Liver (tissue), 10 donors: ENCODE measurements at places on chromosomes 7 and 10. TPM values are rescaled to one million over a fixed set of nuclear protein-coding genes. Genes with fewer than 3 reads are reported as not detected.

The MEIG1 gene
- 0.33 TPM for total RNA-seq

DNA sequence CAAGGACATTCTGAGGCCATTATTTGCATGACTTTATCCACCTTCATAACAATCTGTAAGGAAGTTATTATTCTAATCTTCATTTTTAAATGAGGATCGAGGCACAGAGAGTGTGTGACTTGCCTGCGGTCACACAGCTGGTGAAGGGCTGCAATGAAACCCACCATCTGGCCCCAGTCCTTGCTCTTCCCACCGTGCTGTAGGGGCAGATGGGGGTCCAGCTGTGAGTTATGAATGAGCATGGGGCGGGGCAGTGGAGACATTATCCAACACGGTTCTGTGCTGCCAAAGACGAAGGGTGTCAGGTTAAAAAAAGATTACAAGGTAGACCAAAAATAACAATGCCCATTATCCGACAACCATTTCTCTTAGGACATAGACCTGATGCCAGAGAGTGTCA is 417.5 kb upstream of the MGMT start:
- no peaks in the 10 kb centered on the region for H3K4me1 ChIP-seq
- H3K36me3 ChIP-seq: no peaks in the 10 kb centered on the region
- no peak overlapping the region for H3K27ac ChIP-seq
- no peak for DNase-seq
- no peaks in the 10 kb centered on the region for H3K27me3 ChIP-seq

The ERV3-1 gene
- 3.8 TPM for total RNA-seq

The PTN gene
- total RNA-seq: 4.8 TPM

DNA sequence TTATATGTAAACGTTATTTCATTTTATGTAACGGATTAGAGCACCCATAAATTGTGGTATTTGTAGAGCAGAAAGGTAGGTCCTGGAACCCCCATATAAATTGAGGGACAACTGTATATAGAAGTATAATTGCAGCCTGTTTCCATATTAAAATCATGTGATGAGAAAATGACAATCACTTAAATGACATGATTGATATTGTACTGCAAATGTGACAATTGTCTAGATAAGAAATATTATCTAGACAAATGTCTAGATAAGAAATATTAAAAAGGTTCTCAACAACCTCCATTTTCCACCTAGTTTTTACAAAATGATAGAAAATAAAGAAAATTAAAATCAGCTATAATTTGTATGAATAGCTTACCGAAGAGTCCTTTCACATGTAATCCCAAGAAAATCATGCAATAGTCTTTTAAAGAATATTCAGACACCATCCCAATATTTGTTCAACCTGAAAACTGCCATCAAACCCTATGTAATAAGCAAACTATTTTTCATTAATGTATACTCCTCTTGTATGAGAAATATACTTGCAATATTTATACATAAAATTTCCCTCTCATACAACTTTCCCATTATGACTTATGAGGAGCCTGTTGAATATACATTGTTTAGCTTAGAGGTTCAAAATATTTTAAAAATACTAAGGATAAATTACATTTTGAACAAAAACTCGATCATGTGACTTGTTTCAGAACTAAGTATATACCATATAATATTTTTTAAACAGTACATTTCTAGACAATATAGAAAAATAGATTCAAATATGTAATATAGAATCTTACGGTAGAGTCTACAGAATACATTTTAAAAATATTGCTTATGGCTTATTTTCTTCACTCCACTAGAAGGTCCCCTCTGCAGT is 153.2 kb downstream of the CRPPA start:
- no peaks in the 10 kb centered on the region for H3K27me3 ChIP-seq
- DNase-seq: no peak
- H3K4me1 ChIP-seq: peaks cover 6% of the 10 kb centered on the region
- no peak overlapping the region for H3K4me3 ChIP-seq

DNA sequence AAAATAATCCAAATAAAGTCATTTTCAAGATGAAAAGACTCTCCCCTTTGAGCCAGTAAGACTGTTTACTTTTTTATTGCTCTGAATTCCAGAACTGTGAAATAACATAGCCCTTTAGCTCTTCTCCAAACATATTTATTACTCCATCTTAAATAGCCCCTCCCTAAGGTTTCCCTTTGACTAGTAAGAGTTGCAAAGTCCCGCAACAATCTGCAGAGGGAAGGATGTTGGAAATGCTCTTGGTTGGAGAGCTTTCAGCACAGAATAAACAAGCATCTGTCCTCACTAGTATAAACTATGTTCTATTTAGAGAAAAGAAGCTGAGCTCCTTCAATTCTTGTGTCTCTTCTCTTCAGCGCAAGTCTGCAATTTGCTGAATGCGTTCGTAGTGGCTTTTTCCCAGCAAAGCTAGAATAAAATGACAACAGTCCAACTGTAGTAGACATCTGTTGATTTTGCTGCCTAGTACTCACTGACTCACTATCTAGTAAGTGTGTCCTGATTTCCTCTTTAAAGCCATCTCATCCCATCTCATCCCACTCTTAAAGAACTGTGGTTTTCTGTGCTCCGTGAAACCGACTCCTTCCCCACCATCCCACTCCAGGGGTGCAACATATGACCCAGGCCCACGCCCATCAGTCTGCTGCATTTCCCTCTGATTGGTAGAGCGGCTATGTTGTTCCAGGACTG is 104.0 kb downstream of the FAM107B start:
- H3K4me1 ChIP-seq: peaks cover 13% of the 10 kb centered on the region
- H3K27ac ChIP-seq: no peak overlapping the region

DNA sequence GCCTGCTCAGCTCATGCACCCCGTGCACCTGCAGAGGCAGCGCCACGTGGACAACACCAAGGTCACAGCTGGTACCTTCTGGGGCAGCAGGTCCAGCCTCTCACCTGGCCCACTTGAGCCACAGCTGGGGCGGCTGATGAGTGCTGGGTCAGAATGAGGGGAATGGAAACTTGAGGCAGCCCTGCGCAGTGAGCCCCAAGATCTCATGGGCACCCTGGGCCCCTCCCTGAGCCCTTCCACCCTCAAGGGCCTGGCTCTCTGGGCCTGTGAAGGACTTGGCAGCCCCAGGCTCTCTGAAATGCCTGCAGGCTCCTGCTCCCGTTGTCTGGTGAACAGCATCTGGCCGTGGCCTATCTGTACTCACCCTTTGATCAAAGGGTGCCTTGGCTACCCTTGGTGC is 112.7 kb downstream of the TCERG1L start:
- no peak for DNase-seq
- no peaks in the 10 kb centered on the region for H3K36me3 ChIP-seq
- no peaks in the 10 kb centered on the region for H3K4me1 ChIP-seq
- no peak overlapping the region for H3K4me3 ChIP-seq
- no peak overlapping the region for H3K27ac ChIP-seq

The TIAL1 gene
- 25.7 TPM for total RNA-seq

- H3K4me1 ChIP-seq: peaks cover 33% of the 10 kb centered on the region
- H3K27ac ChIP-seq: peak overlapping the region; percentile 75
- H3K4me3 ChIP-seq: no peak overlapping the region
- H3K36me3 ChIP-seq: no peaks in the 10 kb centered on the region
These were observed 42.4 kb downstream of the TNS3 start for GRCh38 chr7:47539398-47540052.

GRCh38 chr10:75531571-75532031 is 100.2 kb downstream of the LRMDA start:
- H3K27ac ChIP-seq: no peak overlapping the region
- DNase-seq: no peak
- no peak overlapping the region for H3K4me3 ChIP-seq
- H3K27me3 ChIP-seq: no peaks in the 10 kb centered on the region

The PITX3 gene
- not detected for total RNA-seq

DNA sequence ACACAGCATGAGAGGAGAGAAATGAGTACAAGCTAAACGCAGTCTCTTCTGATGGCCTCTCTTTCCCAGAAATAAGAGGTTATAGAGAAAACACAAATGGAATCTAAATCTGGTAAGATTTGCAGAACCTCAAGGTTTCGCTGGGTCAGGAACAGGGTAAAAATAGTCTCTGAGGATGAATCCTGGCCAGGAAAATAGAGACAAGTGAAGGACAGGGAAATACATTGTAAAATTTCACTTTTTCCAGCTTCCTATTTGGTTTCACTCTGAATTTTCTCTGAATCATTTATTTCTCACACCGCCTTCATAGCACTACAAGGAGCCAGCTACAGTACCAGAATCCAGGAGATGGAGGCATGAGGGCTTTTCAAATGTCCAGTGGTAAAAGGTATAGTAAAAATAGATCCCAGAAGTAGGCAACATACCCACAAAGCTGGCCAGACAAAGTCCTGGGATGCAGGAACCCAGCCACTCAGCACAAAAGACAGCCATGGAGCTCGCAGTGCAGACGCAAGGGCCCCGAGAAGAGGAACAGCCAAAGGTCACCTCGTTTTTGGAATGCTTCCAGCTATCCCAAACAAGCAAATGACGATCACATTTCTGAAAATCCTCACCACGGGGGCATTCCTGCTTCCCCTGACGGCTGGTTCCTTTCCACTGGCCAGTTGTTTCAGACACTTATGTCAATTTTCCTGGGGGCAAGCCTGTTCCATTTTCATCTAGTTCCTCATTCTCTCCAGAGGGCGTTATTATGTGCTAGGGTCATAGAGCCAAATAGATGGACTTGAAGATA is 21.5 kb upstream of the IKZF1 start:
- no peaks in the 10 kb centered on the region for H3K27me3 ChIP-seq
- H3K4me1 ChIP-seq: no peaks in the 10 kb centered on the region
- no peak overlapping the region for H3K4me3 ChIP-seq
- no peaks in the 10 kb centered on the region for H3K36me3 ChIP-seq
- no peak for DNase-seq

- H3K27me3 ChIP-seq: no peaks in the 10 kb centered on the region
- no peak overlapping the region for H3K4me3 ChIP-seq
- H3K4me1 ChIP-seq: peaks cover 17% of the 10 kb centered on the region
- no peak for DNase-seq
- H3K36me3 ChIP-seq: peaks cover 29% of the 10 kb centered on the region
These were observed 18.7 kb downstream of the ECHDC3 start for GRCh38 chr10:11760861-11761260.

The SPDYE9 gene
- not detected for total RNA-seq

- no peaks in the 10 kb centered on the region for H3K27me3 ChIP-seq
- H3K36me3 ChIP-seq: no peaks in the 10 kb centered on the region
- H3K27ac ChIP-seq: no peak overlapping the region
- no peak for DNase-seq
- H3K4me3 ChIP-seq: no peak overlapping the region
- H3K4me1 ChIP-seq: no peaks in the 10 kb centered on the region
These were observed 992.1 kb downstream of the NRG3 start for GRCh38 chr10:82867056-82867455.

DNA sequence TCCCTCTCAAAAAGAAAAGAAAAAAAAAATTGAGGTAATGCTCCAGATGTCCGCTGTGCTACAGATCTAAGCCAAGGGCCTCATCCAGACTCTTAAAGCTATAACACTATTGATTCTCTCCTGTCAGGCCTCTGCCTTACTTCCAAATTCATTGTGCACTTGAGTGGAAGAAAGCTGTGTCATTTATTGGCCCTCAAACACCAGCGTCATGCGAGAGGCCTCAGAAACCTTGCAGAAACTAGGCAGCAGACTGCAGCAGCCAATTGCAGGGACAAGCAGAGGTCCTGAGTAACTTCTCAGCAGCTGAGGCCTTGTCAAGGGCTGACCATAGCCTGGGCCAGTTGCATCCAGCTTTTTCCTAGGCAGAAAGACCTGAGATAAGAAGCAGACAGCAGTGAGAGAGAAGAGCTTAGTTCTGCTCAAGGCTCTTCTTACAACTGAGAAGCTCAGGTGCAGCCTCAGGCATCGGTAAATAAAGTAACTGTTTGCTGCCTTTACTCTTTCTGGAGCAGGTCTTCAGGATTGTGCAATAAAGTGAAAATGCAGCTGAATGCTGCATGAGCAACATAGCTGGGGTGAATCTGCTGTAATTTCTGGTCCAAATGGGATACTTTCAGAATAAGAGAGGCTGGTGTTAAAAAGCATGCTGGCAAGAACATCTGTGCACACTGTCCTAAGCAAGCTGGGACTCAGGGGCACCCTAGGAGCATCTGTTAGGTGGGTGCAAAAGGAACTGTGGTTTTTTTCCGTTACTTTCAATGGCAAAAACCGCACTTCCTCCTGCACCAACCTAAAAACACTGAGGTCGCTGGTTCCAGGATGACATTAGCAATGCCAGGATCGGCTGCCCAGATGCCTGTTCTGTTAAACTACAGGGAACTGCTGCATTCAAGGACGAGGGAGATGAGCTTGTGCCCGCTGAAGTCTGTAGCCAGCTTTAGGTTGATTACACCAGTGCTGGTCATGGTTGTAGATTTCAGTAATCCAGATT is 181.8 kb upstream of the PFKP start:
- DNase-seq: no peak
- H3K4me3 ChIP-seq: no peak overlapping the region
- H3K27me3 ChIP-seq: peaks cover under 1% of the 10 kb centered on the region
- no peaks in the 10 kb centered on the region for H3K36me3 ChIP-seq

DNA sequence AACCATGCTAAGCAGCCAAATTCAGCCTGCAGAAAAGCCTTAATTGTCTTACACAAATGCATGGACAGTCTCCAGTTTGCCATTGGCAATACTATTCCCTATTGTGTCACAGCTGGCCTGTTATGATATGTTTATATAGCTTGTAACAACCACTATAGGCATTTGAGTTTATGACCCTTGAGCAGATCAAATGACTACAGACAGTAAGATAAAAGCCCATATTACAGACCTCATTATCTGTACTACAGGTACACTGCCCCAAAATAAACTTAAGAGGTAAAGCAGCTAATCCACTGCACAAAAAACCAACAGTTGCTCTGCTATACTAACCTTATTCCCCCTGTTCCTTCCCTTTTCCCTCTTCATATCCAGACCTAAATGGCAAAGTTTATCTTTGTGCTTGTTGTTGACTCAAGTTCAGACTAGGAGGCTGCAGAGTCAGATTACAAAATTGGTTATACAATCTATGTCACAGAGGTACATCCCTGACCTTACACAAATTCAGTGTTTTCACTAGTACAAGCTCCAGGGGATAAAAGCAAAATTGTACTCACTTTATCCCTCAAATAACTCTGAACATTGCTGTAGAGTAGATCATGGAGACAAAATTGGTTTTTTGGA is 218.4 kb downstream of the GRM8 start:
- no peak for DNase-seq
- H3K36me3 ChIP-seq: no peaks in the 10 kb centered on the region
- H3K4me3 ChIP-seq: no peak overlapping the region
- peaks cover 21% of the 10 kb centered on the region for H3K4me1 ChIP-seq

DNA sequence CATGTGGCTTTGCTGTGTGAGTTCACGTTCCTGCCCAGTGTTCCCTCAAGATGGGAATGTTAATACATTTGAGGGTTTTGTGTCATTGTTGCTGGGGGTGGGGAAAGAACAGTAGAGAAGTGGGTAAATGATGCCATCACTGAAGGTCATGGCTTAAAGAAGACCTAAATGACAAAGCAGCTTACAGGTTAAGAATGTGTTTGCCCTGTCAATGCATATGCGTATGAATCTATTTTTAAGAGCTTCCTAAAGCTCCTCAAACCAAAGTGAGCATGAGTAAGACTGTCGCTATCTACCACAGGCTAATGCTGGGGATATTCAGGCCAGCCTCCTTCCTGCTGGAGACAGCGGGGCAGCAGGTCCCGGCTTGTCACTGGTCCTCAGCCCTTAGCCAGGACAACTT is 162.9 kb downstream of the CREB5 start:
- DNase-seq: no peak
- H3K4me3 ChIP-seq: no peak overlapping the region
- no peak overlapping the region for H3K27ac ChIP-seq

The FAM171A1 gene
- 2.5 TPM for total RNA-seq
